Neural crest cell (in vitro differentiated cells): ENCODE measurements at places on chromosomes 3 and 15. TPM values are rescaled to one million over a fixed set of nuclear protein-coding genes. Genes with fewer than 3 reads are reported as not detected.
A peak's percentile ranks its signal among the peaks of the same experiment; 100 is the strongest.

Gene GOLGA8M
- 0.40 and 0.82 TPM in 2 replicates for total RNA-seq

Gene ARGFX
- not detected in 2 replicates for total RNA-seq

DNA sequence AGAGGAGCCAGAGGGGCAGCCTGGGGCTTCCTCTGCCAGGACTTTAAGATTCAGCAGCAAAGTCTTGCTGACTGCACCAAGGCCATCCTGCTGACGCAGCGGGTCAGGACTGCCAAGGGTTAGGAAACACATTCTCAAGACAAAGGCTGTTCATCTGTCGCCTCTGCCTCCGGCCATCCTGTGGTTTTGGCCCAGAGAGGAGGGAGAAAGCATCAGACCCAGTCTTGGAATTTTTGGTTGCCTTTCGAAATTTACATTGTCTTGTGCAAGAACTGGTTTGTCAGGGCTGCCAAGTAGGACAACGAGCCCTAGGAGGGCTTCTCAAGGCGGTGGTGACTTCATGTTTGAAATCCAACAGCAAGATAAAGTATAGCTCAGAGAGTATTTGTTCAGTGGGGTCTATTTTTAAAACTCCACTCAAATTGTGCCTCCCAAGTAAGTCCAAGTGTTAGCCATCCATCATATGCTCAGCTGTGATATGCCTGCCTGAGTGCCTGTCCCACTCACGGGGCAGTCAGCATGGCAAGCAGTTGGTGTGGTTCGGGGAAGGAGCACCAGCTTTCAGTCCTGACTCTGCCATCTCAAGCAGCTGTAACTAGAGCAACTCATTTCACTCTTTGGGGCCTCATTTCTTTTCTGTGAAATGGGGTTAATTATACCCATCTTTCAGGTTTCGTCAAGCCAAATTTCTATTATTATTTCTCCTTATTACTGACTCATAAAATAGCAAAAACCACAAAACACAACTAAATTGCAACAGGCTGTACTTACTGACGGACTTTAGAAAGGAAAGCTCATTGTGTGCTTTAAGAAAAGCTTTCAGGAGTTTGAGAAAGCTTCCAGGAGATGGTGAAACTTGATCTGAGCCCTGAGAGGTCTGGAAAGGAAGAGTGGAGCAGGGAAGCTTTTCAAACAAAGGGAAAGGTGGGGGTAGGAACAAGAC, 42.4 kb upstream of the RHO start:
- no peaks in the 10 kb centered on the region for H3K27me3 ChIP-seq
- DNase-seq = no peak
- H3K4me3 ChIP-seq = no peak overlapping the region
- H3K27ac ChIP-seq = peak overlapping the region; percentile 92
- peaks cover 20% of the 10 kb centered on the region for H3K4me1 ChIP-seq
- no peaks in the 10 kb centered on the region for H3K36me3 ChIP-seq

Gene SUSD5
- total RNA-seq = 1.8 and 2.1 TPM in 2 replicates

- H3K4me3 ChIP-seq = no peak overlapping the region
- H3K27me3 ChIP-seq = peaks cover 3% of the 10 kb centered on the region
- H3K27ac ChIP-seq = no peak overlapping the region
- no peak for DNase-seq
- no peaks in the 10 kb centered on the region for H3K36me3 ChIP-seq
Observed at GRCh38 chr3:126414961-126415660, 20.4 kb downstream of the CFAP100 start.

Gene ACSBG1
- 4.9 and 5.5 TPM in 2 replicates for total RNA-seq
